ENCODE measurements at places on chromosomes 2 and 18.
A peak's percentile ranks its signal among the peaks of the same experiment; 100 is the strongest.

GRCh38 chr2:146458585-146458984, 1386.2 kb upstream of the ACVR2A start:
- DNase-seq = no peak

- DNase-seq = no peak
Measured at GRCh38 chr18:76455003-76455676, 39.9 kb downstream of the ZNF516 start.

- no peak for DNase-seq
Measured at GRCh38 chr2:69175790-69176715, 163.1 kb downstream of the ANTXR1 start.

GRCh38 chr2:21260311-21260710, 136.5 kb downstream of the TDRD15 start:
- DNase-seq = no peak

- DNase-seq = no peak
Measured at GRCh38 chr2:241116606-241117560, 14.8 kb upstream of the MTERF4 start.

- no peak for DNase-seq
Measured at GRCh38 chr2:191927991-191928390, 81.1 kb upstream of the CAVIN2 start.

GRCh38 chr2:53450923-53451322, 316.7 kb upstream of the CHAC2 start:
- no peak for DNase-seq

DNA sequence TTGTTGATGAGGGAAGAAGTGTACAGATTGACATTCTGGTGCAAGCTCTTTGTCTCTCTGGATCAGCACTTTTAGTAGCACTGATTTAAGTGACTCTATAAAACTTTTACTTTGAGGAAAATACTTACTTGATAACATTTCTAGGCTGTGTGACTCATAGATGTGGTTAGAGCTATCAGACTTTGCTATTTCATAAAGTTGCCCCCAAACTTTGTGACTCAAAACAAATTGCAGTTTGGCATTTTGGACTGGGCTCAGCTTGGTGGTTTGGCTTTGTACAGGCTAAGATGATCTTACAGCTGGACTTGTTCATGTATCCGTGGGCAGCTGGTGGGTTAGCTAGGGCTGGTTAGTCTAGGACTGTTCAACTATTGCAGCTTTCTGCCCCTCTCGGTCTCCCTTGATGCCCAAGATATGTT, 42.1 kb upstream of the GLS start:
- DNase-seq = no peak

GRCh38 chr18:22871809-22872525, 61.2 kb upstream of the RBBP8 start:
- no peak for DNase-seq

DNA sequence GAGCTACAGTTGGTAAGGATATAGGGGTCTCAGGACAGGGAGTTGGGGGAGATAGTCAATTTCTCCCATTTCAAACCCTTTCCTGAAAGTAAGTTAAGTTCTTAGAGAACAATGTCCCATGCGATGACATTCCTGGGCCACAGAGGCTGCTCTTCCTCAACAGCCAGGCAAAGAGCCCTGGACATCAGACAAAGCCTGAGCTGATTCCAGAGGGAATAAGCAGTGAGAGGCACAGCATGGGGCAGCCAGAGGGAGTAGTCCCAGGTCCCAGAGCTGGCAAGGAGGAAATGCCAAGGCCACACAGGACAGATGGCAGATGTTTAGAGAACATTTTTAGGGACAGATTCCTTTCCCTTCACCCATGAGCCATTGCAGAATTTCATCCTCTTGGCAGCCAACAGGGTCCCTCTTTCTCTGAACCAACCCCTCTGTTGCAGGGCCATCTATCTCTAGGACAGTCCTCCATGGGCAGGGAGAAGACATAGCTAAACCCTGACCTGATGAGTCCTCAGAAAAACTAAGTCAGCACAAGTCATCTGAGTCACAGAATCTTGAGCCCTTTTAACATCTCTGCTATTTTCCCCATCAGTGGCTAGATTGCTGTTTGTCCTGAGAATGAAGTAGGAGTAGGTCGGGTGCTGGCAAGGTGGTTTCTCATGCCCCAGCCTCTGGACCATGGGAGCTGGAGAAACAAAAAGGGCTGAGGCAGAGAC, 81.6 kb upstream of the STPG4 start:
- no peak for DNase-seq

GRCh38 chr2:18740474-18740881, 151.1 kb upstream of the NT5C1B start:
- no peak for DNase-seq

DNA sequence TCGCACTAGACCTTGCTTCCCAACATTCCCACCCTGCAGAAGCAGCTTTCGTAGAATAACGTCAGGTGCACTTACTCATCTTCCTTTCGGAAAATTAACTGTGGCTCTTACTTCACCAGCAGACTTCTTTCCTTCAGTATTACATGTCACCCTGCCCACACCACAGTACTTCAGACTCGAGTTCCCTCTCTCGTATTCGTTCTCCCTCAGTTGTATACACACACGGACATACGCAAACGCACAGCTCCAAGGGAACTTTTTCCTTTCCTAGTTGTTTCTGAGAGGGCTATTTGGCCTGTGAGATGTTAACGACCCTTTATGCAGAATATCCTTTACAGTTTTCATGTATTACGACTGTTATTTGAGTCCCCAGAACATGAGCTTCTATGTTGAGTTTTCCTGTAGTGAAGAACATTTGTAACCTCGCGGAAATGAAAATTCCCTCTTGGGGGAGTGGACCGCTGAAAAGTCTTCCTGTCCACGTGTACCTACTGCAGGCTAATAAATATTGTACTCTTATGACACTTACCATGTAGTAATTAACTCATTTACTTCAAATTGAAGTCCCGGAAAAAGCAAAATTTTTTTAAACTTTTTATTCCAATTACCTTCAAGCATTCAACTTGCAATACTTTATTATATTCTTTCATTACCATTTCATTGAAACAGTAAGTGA, 908 bp downstream of the ERLEC1 start:
- DNase-seq = no peak

- no peak for DNase-seq
Measured at GRCh38 chr2:12074126-12074844, 327.9 kb downstream of the LPIN1 start.

DNA sequence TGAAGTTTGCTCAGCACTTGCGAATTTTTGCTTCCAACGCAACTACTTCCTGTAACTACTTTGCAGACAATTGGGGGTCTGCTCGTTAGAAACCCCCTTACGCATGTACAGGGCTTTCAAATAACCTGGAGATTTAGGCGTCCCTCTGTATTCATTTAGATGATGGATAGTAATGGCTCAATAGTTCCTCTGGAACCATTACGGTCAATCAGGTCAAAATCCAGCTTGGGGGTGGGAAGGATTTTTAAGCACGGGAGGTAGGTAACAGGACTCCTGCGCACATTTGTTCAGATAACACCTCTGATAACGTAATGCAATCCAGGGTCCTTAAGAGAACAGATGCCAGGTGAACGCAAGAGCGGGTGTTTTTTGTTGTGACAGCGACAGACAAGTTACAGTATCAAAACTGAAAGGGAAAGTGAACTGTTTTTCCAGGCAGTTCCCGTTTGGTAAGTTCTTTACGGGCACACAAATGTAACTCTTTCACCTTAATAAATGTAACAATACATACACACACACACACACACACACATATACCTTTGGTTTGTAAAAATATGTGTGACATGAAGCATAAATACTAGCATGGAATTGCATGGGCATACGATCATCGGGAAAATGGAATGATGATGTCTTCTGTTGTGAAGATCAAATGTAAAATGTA, 3.8 kb upstream of the OSR1 start:
- no peak for DNase-seq

GRCh38 chr2:171482308-171482707, 40.0 kb upstream of the CYBRD1 start:
- no peak for DNase-seq

DNA sequence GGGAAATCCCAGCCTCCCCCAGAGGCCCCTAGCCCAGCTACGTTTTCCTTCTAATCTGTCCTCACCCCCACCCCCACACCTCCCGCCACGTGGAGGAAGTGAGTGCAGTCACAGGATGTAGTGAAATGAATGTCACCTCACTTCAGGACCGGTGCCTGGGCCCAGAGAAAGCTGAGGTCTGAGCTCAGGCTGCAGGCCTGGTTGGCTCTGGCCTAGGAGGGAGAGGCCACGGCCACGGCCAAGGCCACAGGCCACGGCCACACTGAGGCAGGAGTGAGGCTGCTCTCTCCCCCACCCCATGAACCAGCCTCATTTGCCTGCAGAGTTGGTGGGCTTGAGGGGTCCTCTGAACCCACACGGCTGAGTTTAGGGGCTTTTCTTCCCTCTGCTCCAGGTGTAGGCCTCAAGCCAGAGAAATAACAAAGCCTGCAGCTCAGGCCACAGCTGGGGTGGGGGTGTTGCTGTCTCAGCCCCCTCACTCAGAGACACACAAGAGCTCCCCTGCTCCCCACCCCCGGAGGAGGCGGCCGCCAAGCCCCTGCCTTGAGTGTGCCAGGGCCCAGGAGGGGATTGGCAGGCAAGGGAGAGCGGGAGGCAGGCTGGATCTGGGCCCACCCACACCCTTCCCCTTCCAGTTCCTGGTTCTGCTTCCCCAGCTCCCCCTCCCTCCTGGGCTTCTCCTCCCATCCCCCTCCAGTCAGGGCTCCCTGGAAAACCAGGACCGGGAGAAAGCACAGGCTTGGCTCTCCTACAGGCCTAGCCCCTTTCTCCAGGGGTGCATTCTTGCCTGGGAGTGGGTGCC, 27.0 kb downstream of the DNMT3A start:
- DNase-seq = peak; percentile 82

GRCh38 chr2:101401906-101402305, 14.6 kb upstream of the CREG2 start:
- no peak for DNase-seq

GRCh38 chr2:64380853-64381527, 73.0 kb upstream of the LGALSL start:
- DNase-seq = no peak

GRCh38 chr2:226176283-226176984, 623.2 kb downstream of the IRS1 start:
- DNase-seq = no peak

- DNase-seq = no peak
Measured at GRCh38 chr2:196604196-196604595, 35.3 kb upstream of the CCDC150 start.

DNA sequence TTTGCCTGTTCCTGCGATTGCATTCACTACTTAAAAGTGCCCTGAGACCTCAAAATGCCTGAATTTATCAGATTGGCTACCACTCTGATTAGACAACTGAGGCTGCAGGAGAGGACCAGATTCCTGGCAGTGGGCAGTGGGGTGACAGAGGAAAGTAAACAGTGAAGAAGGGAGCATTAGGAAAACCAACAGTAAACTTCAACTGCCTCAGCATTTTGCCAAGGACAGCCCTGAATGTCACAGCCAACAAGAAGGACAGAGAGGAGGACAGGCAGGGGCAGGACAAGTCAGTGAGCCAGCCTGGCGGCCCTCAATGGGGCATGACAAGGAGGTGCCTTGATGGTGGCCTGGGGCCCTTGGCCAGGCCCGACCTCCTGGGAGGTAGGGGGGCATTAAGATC, 24.3 kb downstream of the ACMSD start:
- no peak for DNase-seq

DNA sequence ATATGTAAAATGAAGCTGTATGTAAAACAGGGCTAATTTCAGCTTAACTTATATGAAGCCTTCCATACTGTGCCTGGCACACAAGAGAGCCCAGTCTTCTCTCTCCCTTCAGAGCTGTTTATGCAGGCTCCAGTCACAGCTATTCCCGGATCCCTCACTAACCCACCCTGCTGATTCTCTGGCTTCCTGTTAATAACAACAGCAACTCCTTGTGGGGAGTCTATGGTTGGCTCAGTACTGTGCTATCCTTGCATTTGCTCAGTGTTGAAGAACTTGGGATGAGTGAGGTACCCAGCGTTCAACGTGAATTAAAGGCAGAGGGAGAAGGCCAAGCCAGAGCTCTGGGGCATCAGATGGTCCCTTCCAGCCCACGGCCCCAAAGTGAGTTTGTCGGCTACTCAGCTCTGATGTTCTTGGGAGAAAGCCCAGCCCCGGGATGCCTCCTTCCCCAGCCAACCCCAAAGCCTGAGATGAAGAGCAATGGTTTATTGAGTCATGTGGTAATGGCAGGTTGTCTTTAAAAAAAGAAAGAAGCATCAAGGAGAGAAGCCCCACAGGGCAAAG, 43.2 kb downstream of the PSD4 start:
- no peak for DNase-seq

- no peak for DNase-seq
Measured at GRCh38 chr2:149661844-149662243, 74.3 kb upstream of the MMADHC start.

GRCh38 chr18:37270038-37270665, 295.4 kb downstream of the CELF4 start:
- DNase-seq = no peak

GRCh38 chr2:42135381-42136312, 33.5 kb upstream of the EML4 start:
- no peak for DNase-seq

GRCh38 chr2:205403244-205403825, 279.0 kb upstream of the NRP2 start:
- no peak for DNase-seq

DNA sequence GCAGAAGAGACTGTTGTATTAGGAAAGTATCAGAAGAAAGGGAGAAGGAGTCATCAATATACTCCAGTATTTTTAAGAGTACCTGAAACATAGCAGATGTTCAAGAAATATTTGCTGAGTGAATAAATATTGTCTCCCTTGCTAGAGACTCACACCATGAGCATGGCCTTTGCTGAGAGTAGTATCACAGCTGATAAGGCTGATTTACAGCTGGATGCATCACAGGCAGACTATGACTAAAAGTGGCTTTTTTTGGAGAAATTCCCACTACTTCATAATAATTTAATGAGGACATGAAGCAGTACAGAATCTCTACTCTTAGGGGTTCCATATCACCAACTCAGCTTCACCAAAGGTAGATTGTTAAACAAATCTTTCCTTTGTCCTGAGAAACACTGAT, 373.3 kb downstream of the RBM43 start:
- no peak for DNase-seq

- DNase-seq = no peak
Measured at GRCh38 chr2:133652398-133652797, 84.1 kb upstream of the NCKAP5 start.

DNA sequence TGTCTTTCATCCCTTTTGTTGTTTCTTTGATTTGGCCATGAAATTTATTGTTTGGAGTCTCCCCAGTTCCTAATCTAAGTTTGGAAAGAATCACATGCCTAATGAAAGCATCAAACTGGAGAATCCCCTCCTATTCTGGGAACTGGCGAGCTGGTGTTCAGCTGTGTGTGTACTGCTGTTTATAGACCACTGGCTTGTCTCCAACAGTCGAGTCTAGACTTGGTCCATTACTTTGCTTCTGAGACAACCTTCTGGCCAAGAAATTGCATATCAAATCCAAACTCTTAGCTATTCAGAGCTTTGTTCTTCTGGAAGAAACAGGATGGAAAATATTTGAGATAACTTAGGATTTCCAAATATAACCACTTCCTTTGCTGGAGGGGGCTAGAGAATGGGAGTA, 111.5 kb upstream of the THSD7B start:
- DNase-seq = no peak

Data from stimulated activated CD8-positive, alpha-beta memory T cell treated with anti-CD3 and anti-CD28 coated beads, Interleukin-4, amount 100 ng/mL, for 4 hours (primary cell).